KG1 (cell line): ENCODE measurements at places on chromosomes 13 and 19.

- no peak for DNase-seq
Observed at GRCh38 chr19:36152019-36152351, 262 bp downstream of the COX7A1 start.

- DNase-seq, result no peak
Observed at GRCh38 chr13:76711550-76712182, 174.5 kb downstream of the KCTD12 start.

- DNase-seq, result no peak
Observed at GRCh38 chr19:1357531-1358109, 26.1 kb upstream of the NDUFS7 start.

GRCh38 chr19:3585301-3586126 is at the start of gene GIPC3:
TSS of gene GIPC3 (plus strand) at chr19:3585478. CDS start at chr19:3585598, 120 bp downstream.
- no peak for DNase-seq

DNA sequence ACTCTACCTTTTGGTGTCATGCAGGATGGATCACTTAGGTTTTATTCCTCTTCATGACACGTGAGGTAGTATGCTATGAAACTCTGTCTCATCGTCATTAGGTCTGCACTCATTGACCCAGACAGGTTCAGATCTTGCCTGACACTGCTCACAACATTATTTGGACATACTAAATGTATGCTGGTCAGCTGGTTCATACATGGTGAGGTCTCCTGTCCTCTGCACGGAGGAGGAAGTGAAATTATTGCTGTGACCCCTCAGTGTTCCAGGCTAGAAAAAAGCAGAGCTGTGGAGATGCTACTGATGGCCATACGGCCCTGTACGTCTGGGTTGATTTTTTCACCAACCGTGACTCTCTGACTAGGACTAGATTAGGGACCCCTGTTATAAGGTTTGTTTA is 35.8 kb downstream of the LATS2 start:
- DNase-seq, result no peak

DNA sequence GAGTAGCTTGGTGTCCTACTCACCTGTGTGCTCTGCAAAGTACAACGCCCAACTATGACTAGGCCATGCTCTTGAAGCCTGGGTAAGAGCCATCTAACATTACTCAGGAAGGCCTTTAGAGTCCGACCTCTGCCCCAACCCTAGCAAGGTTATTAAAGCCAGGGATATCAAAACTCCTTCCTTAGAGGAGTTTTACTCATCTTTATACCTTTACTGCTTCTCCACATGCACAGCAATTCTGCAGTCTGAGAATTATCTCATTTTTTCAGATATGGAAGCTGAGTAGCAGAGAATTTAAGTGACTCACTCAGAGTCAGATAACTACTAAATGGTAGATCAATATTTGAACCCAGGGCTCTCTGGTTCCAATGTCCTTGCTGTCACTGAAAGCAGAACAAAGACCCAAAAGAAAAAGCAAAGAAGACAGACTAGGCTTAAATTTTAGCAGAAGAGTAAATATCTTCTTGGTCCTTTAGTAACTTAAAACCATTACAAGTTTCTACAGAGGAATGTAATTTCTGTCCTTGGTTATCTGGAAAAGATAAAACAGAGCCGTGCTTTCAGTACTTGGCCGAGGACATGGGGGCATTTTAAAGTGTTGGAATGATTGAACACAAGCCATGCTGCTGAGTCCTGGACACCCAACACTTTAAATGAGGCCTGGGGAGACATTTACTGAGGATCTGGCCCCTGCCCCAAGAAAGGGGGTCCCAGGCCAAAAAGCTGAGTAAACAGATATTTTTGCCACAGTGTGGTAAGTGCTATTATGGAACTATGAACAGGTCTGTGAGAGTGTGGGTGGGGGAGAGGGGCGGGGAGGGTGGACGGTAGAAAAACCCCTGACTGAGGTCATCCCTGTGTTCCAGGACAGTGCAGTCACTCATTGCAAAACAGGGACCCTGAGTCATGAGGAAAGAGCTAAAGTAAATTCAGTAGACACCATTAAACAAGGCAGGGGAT is 18.4 kb upstream of the KPNA3 start:
- no peak for DNase-seq

GRCh38 chr19:29966588-29967249 is 24.7 kb downstream of the URI1 start:
- DNase-seq, result no peak
